Uterus (tissue), 4 donors: ENCODE measurements at places on chromosomes 3 and 15. TPM values are rescaled to one million over a fixed set of nuclear protein-coding genes. Genes with fewer than 3 reads are reported as not detected.

DNA sequence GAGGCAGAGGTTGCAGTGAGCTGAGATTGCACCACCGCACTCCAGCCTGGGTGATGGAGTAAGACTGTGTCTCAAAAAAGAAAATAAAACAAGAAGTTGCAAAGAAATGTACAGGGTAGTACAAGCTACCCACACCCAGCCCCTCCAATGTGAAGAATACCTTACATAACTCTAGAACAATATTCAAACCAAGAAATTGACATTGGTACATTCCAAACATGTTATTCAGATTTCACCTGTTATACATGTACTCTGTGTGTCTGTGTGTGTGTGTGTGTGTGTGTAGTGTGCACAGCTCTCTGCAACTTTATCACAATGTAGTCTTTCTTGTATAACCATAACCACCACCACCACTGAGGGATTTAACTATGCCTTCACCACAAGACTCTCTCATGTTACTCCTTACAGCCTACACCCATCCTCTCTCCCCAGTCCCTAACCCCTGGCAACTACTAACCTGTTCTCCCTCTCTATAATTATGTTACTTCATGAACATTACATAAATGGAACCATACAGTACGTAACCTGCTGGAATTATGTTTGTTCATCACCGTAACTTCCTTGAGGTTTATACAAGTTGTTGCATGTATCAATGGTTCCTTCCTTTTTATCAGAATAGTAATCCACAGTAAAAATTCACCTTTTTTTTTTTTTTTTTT, 16.2 kb upstream of the TJP1 start:
- no peaks in the 10 kb centered on the region for H3K36me3 ChIP-seq
- H3K4me1 ChIP-seq: no peaks in the 10 kb centered on the region
- DNase-seq: no peak
- H3K4me3 ChIP-seq: no peak overlapping the region

GRCh38 chr15:93052090-93052879, 36.7 kb downstream of the RGMA start:
- no peaks in the 10 kb centered on the region for H3K4me1 ChIP-seq
- no peaks in the 10 kb centered on the region for H3K27me3 ChIP-seq
- no peak overlapping the region for H3K27ac ChIP-seq
- no peak overlapping the region for H3K4me3 ChIP-seq

- H3K27me3 ChIP-seq: no peaks in the 10 kb centered on the region
- H3K4me1 ChIP-seq: no peaks in the 10 kb centered on the region
- H3K27ac ChIP-seq: no peak overlapping the region
- H3K36me3 ChIP-seq: no peaks in the 10 kb centered on the region
- no peak overlapping the region for H3K4me3 ChIP-seq
Observed at GRCh38 chr3:107452436-107452835, 70.3 kb upstream of the BBX start.

GRCh38 chr3:45670991-45671390, 18.2 kb upstream of the SACM1L start:
- H3K27me3 ChIP-seq: no peaks in the 10 kb centered on the region
- H3K4me1 ChIP-seq: no peaks in the 10 kb centered on the region
- H3K27ac ChIP-seq: peak overlapping the region; percentile 10

- DNase-seq: no peak
- no peak overlapping the region for H3K27ac ChIP-seq
- no peaks in the 10 kb centered on the region for H3K36me3 ChIP-seq
- H3K4me3 ChIP-seq: no peak overlapping the region
Observed at GRCh38 chr3:175670557-175670956, 811.4 kb downstream of the NAALADL2 start.

GRCh38 chr3:150599611-150600297, 3.4 kb upstream of the SELENOT start:
- no peak for DNase-seq
- no peaks in the 10 kb centered on the region for H3K27me3 ChIP-seq
- no peaks in the 10 kb centered on the region for H3K36me3 ChIP-seq
- no peak overlapping the region for H3K4me3 ChIP-seq
- H3K27ac ChIP-seq: no peak overlapping the region

DNA sequence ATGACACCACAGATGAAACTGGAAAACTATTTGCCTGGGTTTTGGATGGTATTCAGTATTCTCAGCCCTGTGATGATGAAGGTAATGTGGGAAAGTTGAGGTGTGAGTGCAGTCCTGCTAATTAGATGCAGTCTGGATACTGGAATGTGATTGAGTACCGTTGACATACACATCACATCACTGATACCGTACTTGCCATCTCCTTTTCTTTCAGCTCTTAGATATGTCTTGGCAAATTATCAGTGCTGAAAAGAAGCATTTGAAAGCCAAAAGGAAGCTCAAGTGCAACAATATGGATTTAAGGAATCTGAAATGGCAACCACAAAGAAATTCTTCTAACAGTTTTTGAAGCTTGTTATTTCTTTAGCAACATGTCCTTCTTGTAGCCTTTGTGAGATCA, 381.4 kb upstream of the TGFBR2 start:
- no peak for DNase-seq
- H3K4me1 ChIP-seq: no peaks in the 10 kb centered on the region
- no peak overlapping the region for H3K27ac ChIP-seq
- H3K27me3 ChIP-seq: no peaks in the 10 kb centered on the region
- H3K4me3 ChIP-seq: no peak overlapping the region

DNA sequence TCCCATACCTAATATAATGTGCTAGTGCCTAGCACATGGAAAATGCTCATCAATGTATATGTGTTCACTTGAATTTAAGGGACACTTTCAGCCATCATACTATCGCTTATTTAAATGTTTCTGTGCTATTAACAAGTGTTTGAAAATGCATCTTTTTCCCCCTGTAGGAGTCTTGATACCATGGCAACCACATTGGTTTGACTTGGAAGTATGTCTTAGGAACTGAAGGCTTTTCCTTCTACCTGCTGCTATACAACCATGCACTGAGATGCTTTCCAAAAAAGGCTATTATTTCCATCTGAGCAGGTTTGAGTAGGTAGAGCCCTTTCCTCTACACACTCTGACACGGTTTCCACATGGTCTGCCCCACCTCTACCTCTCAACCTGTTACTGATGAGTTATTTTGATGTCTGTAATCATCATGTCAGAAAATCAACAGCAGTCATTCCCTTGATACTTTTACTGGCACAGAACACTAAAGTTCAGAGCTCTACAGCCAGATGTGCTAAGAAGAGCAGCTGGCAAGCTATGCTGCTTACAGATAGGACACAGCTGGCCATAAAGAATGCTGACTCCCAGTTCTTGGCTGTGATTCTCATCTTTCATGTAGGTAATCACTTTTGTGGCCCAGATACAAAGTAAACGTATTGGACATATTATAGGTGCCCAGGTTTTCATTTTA, 59.3 kb downstream of the RYR3 start:
- no peak overlapping the region for H3K4me3 ChIP-seq
- H3K27me3 ChIP-seq: no peaks in the 10 kb centered on the region
- H3K27ac ChIP-seq: no peak overlapping the region

Gene PYGO1
- total RNA-seq: 32.5 TPM

GRCh38 chr3:57691411-57692132, 1.3 kb downstream of the DENND6A start:
- no peaks in the 10 kb centered on the region for H3K27me3 ChIP-seq
- H3K27ac ChIP-seq: peak overlapping the region; percentile 100
- no peaks in the 10 kb centered on the region for H3K36me3 ChIP-seq
- DNase-seq: peak; percentile 18

Gene CCDC54
- total RNA-seq: not detected

GRCh38 chr3:79809106-79809505, 41.3 kb upstream of the ROBO1 start:
- no peak overlapping the region for H3K27ac ChIP-seq
- H3K36me3 ChIP-seq: no peaks in the 10 kb centered on the region
- no peaks in the 10 kb centered on the region for H3K4me1 ChIP-seq
- no peaks in the 10 kb centered on the region for H3K27me3 ChIP-seq
- no peak for DNase-seq
- H3K4me3 ChIP-seq: no peak overlapping the region

GRCh38 chr3:38353151-38353550, 6.6 kb downstream of the XYLB start:
- H3K27ac ChIP-seq: no peak overlapping the region
- no peaks in the 10 kb centered on the region for H3K36me3 ChIP-seq
- no peaks in the 10 kb centered on the region for H3K4me1 ChIP-seq

Gene MYLK
- 420 TPM for total RNA-seq

DNA sequence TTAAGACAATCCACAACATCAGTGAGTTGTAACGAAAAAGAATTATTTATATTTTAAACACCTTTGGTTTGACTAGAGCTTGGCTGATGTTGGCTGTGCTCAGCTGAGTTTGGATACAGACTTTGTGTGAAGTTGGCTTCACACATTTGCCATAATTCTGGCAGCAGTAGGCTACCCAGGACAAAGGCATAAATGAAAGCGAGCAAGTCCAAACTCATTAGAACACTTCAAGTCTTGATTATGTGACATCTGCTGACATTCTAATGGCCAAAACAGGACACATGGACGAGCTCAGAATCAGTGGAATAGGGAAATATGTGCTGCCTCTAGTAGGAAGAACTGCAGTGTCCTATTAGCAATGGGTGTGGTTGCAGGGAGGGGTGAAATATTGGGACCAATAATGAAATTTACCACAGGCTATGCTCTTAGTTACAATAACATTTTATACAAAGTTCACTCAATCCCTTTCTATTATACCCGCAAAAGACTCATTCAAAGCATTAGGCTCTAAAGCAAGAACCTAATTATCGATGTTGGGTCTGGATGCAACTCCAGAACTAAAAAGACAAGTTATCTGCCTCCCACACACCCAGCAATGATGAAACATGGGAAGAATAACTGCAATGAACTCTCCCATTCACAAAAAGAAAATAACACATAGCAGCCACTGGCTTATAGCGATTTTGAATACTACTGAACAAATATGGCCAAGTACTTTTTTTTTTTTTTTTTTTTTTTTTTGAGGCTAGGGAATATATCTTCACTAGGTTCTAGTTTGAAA, 493.9 kb upstream of the RASGRP1 start:
- no peaks in the 10 kb centered on the region for H3K36me3 ChIP-seq
- H3K27me3 ChIP-seq: no peaks in the 10 kb centered on the region
- DNase-seq: no peak
- no peak overlapping the region for H3K27ac ChIP-seq

GRCh38 chr15:85421116-85421925, 40.9 kb downstream of the AKAP13 start:
- no peak overlapping the region for H3K4me3 ChIP-seq
- DNase-seq: no peak
- H3K27ac ChIP-seq: no peak overlapping the region
- H3K4me1 ChIP-seq: no peaks in the 10 kb centered on the region

GRCh38 chr15:54681584-54681983, 515.2 kb downstream of the RSL24D1 start:
- no peaks in the 10 kb centered on the region for H3K36me3 ChIP-seq
- H3K4me3 ChIP-seq: no peak overlapping the region

DNA sequence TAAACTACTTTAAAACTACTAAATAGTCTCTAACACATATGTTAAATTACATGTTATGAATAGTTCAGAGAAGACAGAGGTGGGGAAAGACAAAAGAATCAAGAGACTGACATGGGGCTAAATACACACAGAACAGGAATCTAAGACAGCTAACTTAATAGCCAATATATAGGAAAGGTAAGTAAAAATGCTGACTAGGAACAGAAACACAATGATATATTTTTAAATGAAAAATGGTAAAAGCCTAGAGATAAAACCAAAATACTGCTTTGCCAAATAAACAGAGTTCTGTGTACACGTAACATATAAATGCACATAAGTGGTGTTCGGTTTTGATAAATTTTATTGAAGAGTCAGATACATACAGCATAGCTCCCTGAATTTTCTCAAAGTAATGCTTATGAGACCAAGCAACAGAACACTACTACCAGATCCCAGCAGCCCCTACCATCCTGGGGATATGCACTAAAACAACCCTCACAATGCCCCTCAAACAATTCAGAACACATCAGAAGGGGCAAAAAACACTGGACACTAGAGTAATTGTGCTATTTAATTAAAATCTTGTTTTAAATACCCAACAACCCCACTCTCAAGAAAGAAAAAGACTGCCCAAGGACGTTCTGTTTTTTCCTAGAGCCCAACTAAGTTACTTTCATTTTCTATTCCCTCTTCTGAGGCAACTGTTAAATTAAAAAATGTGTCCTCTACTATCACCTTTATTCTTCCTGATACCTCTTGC, 121.1 kb downstream of the ADAM10 start:
- H3K36me3 ChIP-seq: no peaks in the 10 kb centered on the region
- no peak for DNase-seq
- no peaks in the 10 kb centered on the region for H3K4me1 ChIP-seq
- no peaks in the 10 kb centered on the region for H3K27me3 ChIP-seq
- peak overlapping the region; percentile 26 for H3K4me3 ChIP-seq
- H3K27ac ChIP-seq: peak overlapping the region; percentile 81

- no peak for DNase-seq
- no peak overlapping the region for H3K27ac ChIP-seq
- no peaks in the 10 kb centered on the region for H3K36me3 ChIP-seq
- no peak overlapping the region for H3K4me3 ChIP-seq
Observed at GRCh38 chr3:44568561-44568960, 13.6 kb downstream of the ZKSCAN7 start.

Gene LTF
- total RNA-seq: 0.59 TPM

Gene GOLGA8M
- total RNA-seq: 5.1 TPM

Gene GOLGA8T
- not detected for total RNA-seq

Gene CLDN18
- not detected for total RNA-seq

DNA sequence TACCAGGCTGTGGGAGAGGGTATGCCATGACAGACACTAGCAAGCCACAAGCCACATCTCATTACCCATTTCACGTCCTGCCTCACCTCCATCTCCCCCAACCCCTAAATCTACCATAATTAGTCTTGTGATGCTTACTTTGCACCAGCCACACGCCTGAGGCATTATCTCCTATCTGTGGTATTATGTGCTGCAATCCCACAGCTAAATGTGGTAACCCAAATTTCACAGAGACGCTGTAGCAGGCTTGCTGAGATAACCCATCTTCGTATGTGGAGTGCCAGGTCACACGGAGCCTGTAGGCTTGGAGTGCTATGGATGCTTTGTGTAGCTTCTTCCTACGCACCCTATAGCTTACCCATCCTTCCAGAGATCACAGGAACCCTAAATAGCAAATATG, 256.7 kb upstream of the KCNH8 start:
- no peaks in the 10 kb centered on the region for H3K27me3 ChIP-seq
- no peak overlapping the region for H3K27ac ChIP-seq
- DNase-seq: no peak
- no peak overlapping the region for H3K4me3 ChIP-seq
- no peaks in the 10 kb centered on the region for H3K4me1 ChIP-seq
